Lung microvascular endothelial cell (primary cell): ENCODE measurements at places on chromosomes 11 and 22. TPM values are rescaled to one million over a fixed set of nuclear protein-coding genes. Genes with fewer than 3 reads are reported as not detected.

- DNase-seq = peak; percentile 53
These were observed 59.0 kb downstream of the LRP5 start for GRCh38 chr11:68371171-68372041.

DNA sequence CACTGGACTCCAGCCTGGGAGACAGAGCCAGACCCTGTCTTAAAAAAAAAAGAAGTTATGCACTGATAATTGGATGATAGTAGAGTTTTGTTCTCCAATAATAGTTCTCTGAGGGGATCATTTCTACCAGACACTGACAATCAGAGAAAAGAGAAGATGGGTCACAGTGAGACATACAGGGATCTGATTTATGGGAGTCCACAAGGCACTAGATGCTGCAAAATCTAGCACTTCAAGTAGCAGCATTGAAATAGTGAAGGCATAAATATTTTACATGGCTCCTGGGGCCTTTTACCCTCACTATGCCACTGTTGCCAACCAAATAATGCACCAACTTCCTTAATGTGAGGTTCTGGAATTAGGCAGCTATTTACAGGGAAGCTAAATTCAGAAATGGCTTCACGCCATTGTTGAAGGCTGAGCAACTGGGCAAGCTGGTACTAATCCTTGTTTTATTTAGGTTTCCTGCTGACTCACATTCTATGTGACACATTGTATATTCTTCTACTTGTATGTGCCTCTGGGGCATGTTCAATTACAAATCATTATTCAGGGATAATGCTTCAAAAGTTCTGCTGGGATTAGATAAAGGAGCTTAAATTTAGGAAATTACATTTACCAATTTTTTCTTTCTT, 38.2 kb upstream of the ABTB2 start:
- peak; percentile 39 for DNase-seq

GRCh38 chr11:128424271-128424711, 163.1 kb downstream of the ETS1 start:
- peak; percentile 25 for DNase-seq

FGF3 gene
- total RNA-seq = not detected in 2 replicates

- no peak for DNase-seq
These were observed 14.4 kb downstream of the OVCH2 start for GRCh38 chr11:7691759-7692350.

DNA sequence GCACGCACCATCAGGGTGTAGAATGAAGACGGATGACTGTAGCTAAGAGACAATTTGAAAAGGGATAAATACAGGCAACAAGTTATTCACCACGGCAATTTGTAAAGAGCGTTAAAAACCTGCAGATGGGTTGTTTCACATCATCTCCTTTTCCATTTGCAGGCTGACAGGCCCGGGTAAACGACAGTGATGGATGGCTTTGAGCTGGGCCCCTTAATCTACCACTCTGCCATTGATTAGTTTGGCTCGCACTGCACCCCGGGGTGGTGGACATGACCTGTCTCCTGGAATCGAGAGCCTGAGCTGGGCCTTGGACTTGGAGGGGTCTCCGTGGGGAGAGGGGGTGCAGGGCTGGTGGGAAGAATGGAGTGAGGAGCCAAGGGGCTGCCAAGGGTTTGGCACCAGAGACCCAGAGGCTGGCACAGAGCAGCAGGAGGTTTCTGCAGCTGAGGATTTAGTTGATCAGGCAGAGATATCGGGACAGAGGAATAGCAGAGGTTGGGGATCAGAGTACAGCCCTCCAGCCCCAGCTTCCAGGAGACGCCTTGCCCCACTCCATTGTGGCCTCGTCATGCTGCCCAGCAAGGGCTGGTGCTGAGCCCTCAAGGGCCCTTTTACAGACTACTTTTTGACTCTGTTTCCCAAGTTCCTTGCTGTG, 110.6 kb upstream of the NECTIN1 start:
- no peak for DNase-seq

DNA sequence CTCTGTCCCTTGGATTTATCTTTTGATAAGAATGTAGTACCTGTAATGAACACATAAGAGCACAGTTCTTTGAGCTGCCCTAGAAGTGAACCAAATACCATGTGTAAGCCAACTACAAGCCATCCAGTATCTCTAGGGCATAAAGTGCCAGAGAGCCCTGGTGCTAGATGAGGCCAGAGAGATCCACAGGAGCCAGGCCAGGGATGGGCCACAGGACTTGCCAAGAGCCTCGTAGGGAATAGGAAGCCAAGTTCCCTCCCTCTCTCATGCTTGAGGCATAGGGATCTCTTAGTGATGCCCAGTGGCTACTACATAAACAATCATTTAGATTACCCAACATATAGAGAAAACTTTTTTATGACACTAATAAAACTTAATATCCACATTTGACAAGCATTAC, 64.8 kb upstream of the FAR1 start:
- no peak for DNase-seq

GRCh38 chr22:22728382-22728781, 84.0 kb downstream of the GGTLC2 start:
- no peak for DNase-seq

DNA sequence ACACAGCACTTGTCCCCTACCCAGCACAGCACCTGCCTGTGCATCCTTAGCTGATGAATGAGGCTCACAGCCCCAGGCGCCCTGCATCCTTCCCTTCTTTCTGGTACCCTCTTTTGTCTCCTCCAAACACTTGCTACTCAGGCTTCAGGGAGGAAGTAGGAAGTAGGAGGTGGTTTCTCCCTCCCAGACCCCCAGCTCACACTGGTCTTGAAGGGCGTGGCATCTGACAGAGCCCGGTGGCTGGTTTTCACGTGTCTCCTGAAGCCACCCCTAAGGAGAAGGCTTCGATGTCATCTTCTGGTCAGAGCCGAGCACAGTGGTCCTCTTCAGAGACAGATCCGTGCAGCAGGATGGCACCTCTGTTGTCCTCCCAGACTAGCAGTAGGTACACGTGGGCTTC, 109.8 kb downstream of the PTPRJ start:
- no peak for DNase-seq

SCGB1A1 gene
- not detected in 2 replicates for total RNA-seq

DNA sequence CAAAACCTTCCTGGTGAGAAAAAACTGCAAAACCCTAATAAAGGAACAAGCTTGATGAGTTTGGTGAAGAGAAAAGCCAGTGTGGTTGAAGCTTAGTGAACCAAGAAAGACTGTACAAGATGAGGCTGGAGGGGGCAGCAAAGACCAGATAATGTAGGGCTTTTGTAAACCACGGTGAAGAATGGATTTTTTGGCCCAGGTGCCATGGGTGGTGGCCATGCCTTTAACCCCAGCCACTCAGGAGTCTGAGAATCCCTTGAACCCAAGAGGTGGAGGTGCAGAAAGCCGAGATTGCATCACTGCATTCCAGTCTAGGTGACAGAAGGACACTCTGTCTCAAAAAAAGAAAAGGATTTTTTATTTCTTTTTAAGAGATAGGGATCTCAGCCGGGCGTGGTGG, 5.0 kb upstream of the ZDHHC5 start:
- no peak for DNase-seq

DNA sequence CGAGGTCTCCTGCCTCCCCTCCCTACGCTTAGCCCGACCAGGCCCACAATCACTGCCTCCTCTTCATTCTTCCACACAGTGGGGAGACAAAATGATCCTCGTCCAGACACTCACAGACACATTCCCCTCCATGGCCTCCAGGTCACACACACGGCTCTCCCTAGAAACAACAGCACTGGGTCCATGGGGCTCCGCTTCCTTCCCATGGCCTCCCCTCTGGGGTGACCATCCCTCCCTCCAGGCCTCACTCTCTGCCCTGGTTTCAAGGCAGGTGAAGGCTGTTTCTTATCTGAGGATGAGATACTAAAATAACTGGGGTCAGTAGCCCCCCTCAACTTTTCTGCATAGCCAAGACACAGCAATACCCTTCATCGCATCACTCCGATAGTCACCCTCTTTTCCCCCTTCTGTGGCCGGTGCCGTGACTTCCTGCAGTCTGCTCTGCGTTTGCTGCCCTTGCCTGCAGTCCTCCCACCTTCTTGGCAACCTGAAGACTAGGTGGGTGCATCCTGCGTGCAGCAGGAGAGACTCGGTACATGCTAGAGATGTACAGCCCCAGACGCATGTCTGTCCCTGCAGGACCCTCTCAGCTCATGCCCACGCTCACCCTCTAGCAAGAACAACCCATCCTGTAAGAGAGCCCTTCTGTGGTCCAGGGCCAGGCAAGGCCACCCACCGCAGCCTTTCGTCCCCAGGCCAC, 55.8 kb downstream of the CD6 start:
- no peak for DNase-seq

DNA sequence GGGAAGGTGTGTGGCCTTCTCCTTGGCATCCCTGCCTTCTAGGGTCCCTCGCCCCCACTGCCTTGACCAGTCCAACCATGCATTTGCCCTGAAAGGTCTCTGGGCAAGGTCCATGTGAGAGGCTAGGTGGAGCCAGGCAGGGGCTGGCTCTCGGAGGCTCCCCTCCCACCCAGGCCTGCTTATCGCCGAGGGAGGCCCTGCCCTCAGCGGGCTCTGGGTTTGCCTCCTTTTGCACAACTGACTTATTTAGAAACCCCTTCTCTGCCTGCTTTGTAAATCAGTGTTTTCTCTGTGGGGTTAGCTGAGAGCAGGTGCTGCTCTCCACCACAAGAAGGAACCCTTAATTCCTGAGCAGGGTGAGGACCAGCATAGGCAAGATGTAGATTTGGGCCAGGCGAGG, 47.7 kb downstream of the CD82 start:
- DNase-seq = no peak

- peak; percentile 82 for DNase-seq
These were observed 76.0 kb upstream of the MTMR2 start for GRCh38 chr11:95999711-96000406.

GRCh38 chr11:128660947-128661346, 32.9 kb upstream of the FLI1 start:
- no peak for DNase-seq

MOV10L1 gene
- 22.7 and 44.2 TPM in 2 replicates for total RNA-seq

- no peak for DNase-seq
These were observed 71.0 kb downstream of the CSTPP1 start for GRCh38 chr11:47007579-47007978.

DNA sequence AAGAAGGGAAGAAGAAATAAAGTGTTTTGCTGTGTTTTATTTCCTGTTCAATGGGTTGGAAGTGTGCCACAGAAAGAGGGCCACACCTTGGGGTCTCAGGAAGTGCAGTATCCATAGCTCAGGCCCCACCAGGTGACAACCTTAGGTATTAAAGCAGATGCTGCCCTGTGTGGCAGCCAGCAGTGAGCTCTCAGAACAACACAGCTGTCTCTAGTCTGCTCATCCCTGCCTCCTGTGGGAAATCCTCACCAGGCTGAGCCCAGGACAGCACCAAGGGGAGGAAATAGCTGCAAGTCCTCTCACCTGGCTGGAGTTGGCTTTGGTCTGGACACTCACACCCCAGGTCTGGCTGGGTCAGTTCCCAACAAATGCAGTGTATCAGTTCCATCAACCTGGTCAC, 25.1 kb downstream of the ARL14EP start:
- DNase-seq = no peak

GRCh38 chr11:127199306-127199801, 198.8 kb upstream of the KIRREL3 start:
- no peak for DNase-seq

PANX3 gene
- total RNA-seq = not detected in 2 replicates

- peak; percentile 26 for DNase-seq
These were observed 105.9 kb upstream of the ARHGAP20 start for GRCh38 chr11:110818032-110818687.

PNPLA5 gene
- not detected in 2 replicates for total RNA-seq

- DNase-seq = no peak
These were observed 6.4 kb upstream of the TP53I11 start for GRCh38 chr11:44957040-44957515.

- DNase-seq = no peak
These were observed 149.1 kb upstream of the RASSF10 start for GRCh38 chr11:12859872-12860657.

GRCh38 chr11:83046621-83047172, 25.0 kb downstream of the RAB30 start:
- peak; percentile 62 for DNase-seq

TREH gene
- not detected in 2 replicates for total RNA-seq

GRCh38 chr11:43779306-43779705, 98.8 kb downstream of the HSD17B12 start:
- no peak for DNase-seq

DNA sequence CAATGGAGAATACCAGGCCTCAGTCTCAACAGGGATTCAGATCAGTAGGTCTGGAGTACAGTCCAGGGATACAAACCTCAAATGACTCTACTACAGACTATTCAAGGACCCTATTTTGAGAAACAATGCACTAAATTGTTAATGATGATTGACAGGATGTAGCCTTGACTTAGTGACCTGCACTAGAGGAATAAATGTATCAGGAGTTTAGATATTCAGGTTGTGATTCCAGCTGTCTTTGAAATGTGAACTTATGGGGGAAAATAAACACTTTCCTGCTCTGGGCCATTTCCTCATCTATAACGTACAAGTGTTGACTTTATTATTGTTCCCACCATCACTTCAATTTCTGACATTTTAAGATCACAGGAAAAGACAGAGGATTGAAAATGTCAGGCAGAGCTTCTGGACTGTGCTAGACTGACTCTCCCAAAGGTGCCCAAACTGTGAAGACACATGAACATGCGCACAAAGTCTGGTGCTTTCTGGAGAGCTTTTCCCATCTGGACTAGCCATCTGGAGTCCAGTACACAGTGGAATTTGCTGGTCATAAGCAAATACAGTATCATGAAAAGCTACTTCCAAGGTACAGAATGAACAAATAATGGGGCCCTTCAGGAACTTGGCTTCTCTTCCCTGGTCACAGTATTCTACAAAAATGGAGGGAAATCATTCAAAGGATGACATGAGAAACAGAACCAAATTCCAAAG, 110.4 kb downstream of the USP35 start:
- DNase-seq = no peak

GRCh38 chr22:20953668-20954500, 13.2 kb upstream of the AIFM3 start:
- DNase-seq = no peak

GRCh38 chr11:24842308-24842707, 345.5 kb downstream of the LUZP2 start:
- DNase-seq = no peak

DNA sequence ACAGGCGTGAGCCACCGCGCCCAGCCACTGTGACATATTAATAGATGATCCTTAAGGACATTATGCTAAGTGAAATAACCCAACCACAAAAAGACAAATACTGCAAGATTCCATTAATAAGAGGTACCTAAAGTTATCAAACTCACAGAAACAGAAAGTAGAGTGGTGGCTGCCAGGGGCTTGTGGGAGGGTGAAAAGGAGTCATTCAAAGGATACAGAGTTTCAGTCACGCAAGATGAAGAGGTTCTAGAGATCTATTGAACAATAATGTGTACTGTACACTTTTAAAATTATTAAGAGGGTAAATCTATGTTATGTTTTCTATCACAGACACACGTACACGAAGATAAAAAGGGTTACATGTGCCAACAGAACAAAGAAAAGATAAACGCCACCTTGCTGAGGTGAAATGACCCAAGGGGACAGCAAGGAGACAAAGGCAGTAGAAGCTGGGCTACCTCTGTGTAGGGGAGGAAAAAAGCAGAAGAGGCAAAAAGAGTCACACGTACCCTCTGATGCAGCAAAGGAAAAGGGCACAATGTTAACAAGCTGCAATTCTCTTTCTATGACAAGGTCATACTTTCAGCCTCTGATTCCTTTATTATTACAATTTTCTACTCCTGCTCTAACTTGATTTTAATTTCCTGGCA, 65.3 kb downstream of the AMBRA1 start:
- DNase-seq = no peak
